Activated CD8-positive, alpha-beta memory T cell treated with anti-CD3 and anti-CD28 coated beads, Interleukin-2, amount 10 ng/mL, durations not matched to agents 7 days and 5 days (primary cell): ENCODE measurements at places on chromosomes 11 and 22. TPM values are rescaled to one million over a fixed set of nuclear protein-coding genes. Genes with fewer than 3 reads are reported as not detected.

Gene LMNTD2
- 0.23 TPM for total RNA-seq

Gene IGSF9B
- 34.5 TPM for total RNA-seq

Gene HBB
- total RNA-seq, result not detected

Gene RAG1
- 0.32 TPM for total RNA-seq

Gene TTC36
- 0.82 TPM for total RNA-seq

Gene SLC6A5
- not detected for total RNA-seq

Gene MCAT
- 10.7 TPM for total RNA-seq

Gene TPBGL
- total RNA-seq, result 0.07 TPM

Gene ISX
- not detected for total RNA-seq

Gene PRR33
- not detected for total RNA-seq

Gene DDI1
- not detected for total RNA-seq

Gene ZBTB16
- 3.9 TPM for total RNA-seq

Gene APOA4
- not detected for total RNA-seq

Gene PITPNB
- 83.4 TPM for total RNA-seq

Gene PCSK7
- total RNA-seq, result 121 TPM

Gene KRTAP5-9
- not detected for total RNA-seq

Gene CASP5
- not detected for total RNA-seq

Gene CD44
- 212 TPM for total RNA-seq

Gene UBE2L6
- 245 TPM for total RNA-seq

Gene FHIP1B
- total RNA-seq, result 19.9 TPM

Gene MYBPC3
- not detected for total RNA-seq

Gene SLC17A6
- not detected for total RNA-seq

Gene SCN2B
- not detected for total RNA-seq

Gene SMIM35
- 4.0 TPM for total RNA-seq

Gene NCF4
- 77.9 TPM for total RNA-seq

Gene FJX1
- 0.33 TPM for total RNA-seq

Gene DAGLA
- not detected for total RNA-seq

Gene NEFH
- 9.0 TPM for total RNA-seq

Gene NLRP14
- not detected for total RNA-seq

Gene MPPED2
- total RNA-seq, result not detected

Gene LARGE1
- 0.58 TPM for total RNA-seq

Gene POU2F3
- not detected for total RNA-seq

Gene ACRV1
- not detected for total RNA-seq

Gene FAM76B
- 51.3 TPM for total RNA-seq

Gene LRRC74B
- not detected for total RNA-seq

Gene ADAMTS8
- not detected for total RNA-seq

Gene IL18
- total RNA-seq, result 0.33 TPM

Gene KAT5
- 69.8 TPM for total RNA-seq

Gene FLRT1
- total RNA-seq, result not detected

Gene SMC1B
- 0.68 TPM for total RNA-seq

Gene ARHGAP1
- 68.5 TPM for total RNA-seq

Gene AQP11
- 0.82 TPM for total RNA-seq

Gene OR51I1
- not detected for total RNA-seq
